ENCODE measurements at places on chromosomes 13 and 19.

DNA sequence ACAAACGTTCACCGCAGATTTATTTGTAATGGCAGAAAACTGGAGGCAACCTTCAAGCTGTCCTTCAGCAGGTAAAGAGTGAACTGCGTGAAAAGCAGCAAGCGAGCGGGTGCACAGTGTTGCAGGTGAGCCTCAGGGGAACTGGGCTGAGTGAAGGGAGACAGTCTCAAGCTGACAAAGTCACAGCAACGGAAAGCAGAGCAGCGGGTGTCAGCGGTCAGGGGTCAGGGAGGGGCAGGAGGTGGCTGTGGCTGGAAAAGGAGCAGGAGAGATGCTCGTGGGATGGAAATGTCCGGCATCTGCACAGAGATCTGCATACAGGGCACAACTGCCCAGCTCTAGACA is 8.5 kb upstream of the RASA3 start:
- no peak for DNase-seq

DNA sequence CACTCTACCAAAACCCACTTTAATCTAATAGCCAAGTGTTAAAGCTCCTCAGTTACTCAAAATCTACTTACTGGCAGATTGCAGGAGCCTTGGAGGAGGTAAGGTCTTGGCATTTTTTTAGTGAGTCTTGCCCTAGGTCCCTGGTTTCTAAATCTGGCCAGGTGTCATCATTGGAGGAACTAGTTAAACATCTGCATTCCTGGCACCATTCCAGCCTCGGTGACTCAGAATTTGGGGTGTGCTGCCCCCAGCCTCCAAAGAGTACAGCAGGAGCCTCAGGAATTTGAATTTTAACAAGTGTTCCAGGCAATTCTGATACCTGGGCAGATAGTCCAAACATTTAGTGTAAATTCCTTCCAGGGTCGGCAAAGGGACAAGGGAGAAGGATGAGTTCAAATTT is 37.4 kb downstream of the KLF5 start:
- peak; percentile 11 for DNase-seq

DNA sequence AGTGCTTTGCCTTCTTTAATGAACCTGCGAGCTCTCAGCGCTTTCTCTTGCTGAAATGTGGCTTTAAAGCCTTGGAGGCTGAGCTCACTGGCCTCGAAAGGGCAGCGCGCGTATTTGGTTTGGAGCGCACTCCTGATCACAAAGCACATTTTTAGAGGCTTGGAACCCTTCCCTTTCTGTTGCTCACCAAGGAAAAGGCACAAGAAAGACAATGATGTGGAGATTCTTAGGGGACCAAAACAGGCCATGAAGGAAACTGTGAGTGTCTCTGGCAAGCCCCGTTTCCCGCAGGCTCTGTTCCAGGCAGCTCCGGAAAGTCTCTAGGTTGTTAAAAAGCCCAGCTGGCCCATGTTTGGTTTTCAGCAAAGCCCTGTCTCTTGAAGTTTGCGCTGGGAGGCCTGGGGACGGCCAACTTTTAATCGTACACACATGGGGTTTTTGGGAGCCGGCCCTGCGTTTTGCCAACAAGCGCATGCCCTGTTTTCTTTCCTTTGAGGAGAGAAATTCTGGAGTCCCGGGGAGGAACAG is 9.4 kb upstream of the SPC24 start:
- DNase-seq: peak; percentile 92

DNA sequence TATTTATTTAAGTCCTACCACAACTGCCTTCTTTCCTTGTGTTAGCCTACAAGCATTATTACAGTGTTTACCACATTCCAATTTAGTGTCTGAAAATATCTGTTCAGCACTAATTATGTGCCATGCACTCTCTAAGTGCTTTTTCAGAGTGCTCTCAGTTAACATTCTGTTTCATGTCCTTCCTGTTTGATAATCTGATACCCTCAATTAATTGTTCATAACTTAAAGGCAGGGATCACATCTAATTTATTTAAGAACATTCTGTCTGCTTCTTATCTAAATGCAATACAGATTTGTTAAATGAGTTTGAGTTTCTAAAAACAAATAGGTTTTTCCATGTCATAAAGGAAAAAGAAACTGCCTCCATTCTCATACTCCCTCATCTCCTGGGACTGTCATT is 649.6 kb upstream of the ATXN8OS start:
- DNase-seq: no peak

DNA sequence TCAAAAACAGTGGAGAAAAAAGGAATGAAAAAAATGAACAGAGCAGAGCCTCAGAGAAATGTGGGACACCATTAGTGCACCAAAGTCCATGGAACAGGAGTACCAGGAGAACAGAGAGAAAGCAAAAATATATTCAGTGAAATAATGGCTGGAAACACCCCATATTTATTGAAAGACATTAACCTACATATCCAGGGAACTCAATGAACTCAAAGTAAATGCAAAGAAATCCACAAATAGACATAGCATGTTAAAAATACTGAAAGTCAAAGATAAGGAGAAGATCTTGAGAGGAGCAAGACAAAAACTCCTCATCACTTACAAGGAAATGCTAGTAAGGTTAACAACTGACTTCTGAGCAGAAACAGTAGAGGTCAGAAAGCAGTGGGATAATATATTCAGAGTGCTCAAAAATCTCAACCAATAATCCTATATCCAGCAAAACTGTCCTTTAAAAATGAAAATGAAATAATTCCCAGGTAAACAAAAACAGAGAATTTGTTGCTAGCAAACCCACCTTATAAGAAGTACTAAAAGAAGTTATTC is 35.6 kb downstream of the METTL21C start:
- no peak for DNase-seq

- peak; percentile 52 for DNase-seq
Measured at GRCh38 chr19:12000152-12000981, 35.1 kb downstream of the ZNF433 start.

DNA sequence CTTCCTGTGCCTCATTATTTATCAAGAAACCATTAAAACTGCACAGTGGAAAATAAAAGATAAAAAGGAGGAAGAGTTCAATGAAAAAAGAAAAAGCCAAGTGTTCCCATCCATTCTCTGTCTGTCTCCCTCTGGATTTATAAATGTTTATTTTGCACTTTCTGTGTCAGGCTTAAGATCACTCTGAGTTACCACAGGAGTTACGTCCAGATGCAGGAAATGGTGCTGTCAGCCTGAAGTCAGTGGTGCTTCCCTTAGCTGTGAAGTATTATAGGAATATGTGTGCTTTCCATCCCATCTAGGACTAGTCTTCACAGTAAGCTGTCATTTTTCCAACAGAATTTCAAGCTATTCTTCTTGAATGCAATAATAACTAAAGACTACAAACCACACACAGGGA is 420.2 kb downstream of the KCTD12 start:
- DNase-seq: no peak
